ENCODE measurements at places on chromosomes 2 and 18.

DNA sequence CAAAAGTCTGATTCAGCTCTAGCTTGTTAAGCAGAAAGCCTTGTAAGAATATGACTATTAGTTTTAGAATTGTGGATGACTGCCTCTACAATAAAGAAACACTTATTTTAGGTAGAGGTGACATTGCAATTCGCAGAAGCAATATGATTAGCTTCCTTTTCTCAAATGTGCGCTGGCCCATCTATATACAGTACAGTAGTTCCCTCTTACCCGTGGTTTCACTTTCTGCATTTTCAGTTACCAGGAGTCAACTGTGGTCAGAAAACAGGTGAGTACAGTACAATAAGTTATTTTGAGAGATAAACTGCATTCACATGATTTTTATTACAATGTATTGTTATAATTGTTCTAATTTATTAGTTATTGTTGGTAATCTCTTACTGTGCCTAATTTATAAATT, 405.1 kb downstream of the GPD2 start:
- no peak overlapping the region for H3K27ac ChIP-seq
- no peak overlapping the region for H3K4me3 ChIP-seq
- no peaks in the 10 kb centered on the region for H3K36me3 ChIP-seq

GRCh38 chr2:158457826-158458616, 1.3 kb downstream of the PKP4 start:
- peak overlapping the region; percentile 98 for H3K27ac ChIP-seq
- DNase-seq: peak; percentile 85
- H3K4me1 ChIP-seq: peaks cover 44% of the 10 kb centered on the region
- H3K27me3 ChIP-seq: no peaks in the 10 kb centered on the region
- H3K4me3 ChIP-seq: peak overlapping the region; percentile 99

DNA sequence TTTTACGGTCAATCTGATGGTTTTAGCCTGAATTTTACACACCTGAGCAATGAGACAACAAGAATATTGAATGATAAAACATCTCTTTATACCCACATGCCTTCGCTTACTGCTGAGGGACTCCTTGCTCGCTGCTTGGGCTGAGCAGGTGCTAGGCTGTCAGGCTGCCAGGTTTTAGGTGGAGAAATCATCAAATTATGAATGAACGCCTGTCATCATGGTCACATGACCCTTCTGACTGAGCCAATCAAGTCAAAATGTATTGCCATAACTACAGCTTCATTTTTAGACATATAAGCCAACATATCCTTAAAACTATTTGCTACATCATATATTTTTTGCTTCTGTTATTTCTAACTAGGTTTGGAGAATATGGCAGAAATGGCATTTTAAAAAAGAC, 274.0 kb downstream of the LNPK start:
- no peaks in the 10 kb centered on the region for H3K27me3 ChIP-seq
- H3K4me1 ChIP-seq: no peaks in the 10 kb centered on the region
- H3K36me3 ChIP-seq: no peaks in the 10 kb centered on the region

DNA sequence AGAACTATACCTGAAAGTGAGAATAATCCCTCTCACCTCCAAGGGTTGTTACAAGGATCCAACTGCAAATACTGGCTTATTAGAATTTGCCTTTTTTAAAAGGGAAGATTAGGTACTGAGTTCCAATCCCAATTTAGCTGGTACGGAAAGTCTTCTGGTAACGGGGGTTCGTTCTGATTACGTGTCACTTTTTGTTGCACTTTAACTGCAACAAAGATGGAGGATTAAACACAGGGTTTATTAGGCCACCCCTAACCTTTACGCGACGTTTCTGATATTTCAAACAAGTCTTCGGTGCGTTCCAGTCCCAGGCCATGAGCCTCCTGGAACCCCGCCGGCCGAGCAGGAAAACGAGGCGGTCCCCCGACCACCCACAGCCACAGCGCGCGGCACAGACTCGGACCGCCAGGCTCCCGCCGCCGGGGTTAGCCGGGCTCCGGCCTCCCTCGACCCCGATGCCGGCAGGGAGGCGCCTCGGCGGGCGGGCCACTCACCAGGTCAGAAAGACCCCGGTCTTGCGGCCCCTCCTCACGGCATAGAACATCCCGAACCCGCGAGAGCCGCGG, 411 bp downstream of the RNASEH1 start:
- peaks cover 21% of the 10 kb centered on the region for H3K4me1 ChIP-seq
- peak overlapping the region; percentile 99 for H3K4me3 ChIP-seq
- H3K27ac ChIP-seq: peak overlapping the region; percentile 96
- H3K27me3 ChIP-seq: no peaks in the 10 kb centered on the region

GRCh38 chr2:207219081-207219630, 53.4 kb upstream of the KLF7 start:
- peaks cover 3% of the 10 kb centered on the region for H3K27me3 ChIP-seq
- DNase-seq: no peak
- H3K4me3 ChIP-seq: no peak overlapping the region
- peaks cover 6% of the 10 kb centered on the region for H3K4me1 ChIP-seq
- no peak overlapping the region for H3K27ac ChIP-seq
- no peaks in the 10 kb centered on the region for H3K36me3 ChIP-seq

DNA sequence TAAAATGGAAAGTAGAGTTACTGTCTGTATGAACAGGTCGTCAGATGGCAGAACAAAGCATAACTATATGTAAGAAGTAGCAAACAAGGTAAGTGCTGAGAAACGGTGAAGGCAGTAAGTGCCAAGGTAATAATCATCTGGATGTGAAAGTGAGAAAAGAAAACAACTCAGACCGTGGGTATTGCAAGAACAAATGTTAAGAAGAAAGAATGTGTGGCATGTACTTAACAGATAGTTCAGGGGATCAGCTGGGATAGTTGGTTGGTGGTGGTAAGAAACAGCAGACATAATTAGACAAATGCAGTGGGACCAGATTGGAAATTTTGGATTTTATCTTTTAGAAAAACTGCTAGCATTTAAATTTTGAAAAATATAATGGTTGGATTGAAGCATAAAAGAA, 375.8 kb upstream of the NXPH2 start:
- no peak overlapping the region for H3K4me3 ChIP-seq
- no peak overlapping the region for H3K27ac ChIP-seq
- H3K27me3 ChIP-seq: no peaks in the 10 kb centered on the region

- H3K27me3 ChIP-seq: no peaks in the 10 kb centered on the region
- H3K27ac ChIP-seq: no peak overlapping the region
- H3K4me3 ChIP-seq: no peak overlapping the region
- DNase-seq: no peak
Measured at GRCh38 chr2:234363011-234363487, 133.8 kb downstream of the ARL4C start.

GRCh38 chr2:232817756-232818155, 41.4 kb upstream of the KCNJ13 start:
- H3K4me1 ChIP-seq: no peaks in the 10 kb centered on the region
- H3K36me3 ChIP-seq: peaks cover 90% of the 10 kb centered on the region
- no peaks in the 10 kb centered on the region for H3K27me3 ChIP-seq
- no peak for DNase-seq

DNA sequence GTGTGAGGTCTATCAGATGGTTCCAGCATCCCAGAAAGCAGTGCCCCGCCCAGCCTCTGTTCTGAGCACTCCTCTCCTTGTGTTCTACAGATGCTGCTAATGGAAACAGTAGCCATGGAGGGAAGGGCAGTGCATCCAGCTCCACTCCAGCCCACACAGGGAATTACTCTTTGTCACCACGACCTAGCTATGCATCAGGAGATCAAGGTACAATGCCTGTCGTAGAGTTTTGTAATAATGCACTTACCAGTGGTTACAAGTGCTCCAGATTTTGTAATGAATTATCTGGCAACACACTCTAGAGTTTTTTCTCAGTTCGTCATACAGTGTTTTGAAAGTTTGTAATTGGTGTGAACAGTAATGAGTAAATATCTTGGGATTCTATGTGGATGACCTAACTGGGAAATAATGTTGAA, 161.1 kb downstream of the ESCO1 start:
- no peak overlapping the region for H3K27ac ChIP-seq
- no peak for DNase-seq
- peaks cover 4% of the 10 kb centered on the region for H3K27me3 ChIP-seq
- H3K4me3 ChIP-seq: no peak overlapping the region
- H3K4me1 ChIP-seq: no peaks in the 10 kb centered on the region
- no peaks in the 10 kb centered on the region for H3K36me3 ChIP-seq

GRCh38 chr2:64635976-64636911, 17.5 kb downstream of the SERTAD2 start:
- H3K4me1 ChIP-seq: peaks cover 86% of the 10 kb centered on the region
- peaks cover 22% of the 10 kb centered on the region for H3K36me3 ChIP-seq
- no peak for DNase-seq
- H3K4me3 ChIP-seq: no peak overlapping the region
- H3K27ac ChIP-seq: no peak overlapping the region
- no peaks in the 10 kb centered on the region for H3K27me3 ChIP-seq

DNA sequence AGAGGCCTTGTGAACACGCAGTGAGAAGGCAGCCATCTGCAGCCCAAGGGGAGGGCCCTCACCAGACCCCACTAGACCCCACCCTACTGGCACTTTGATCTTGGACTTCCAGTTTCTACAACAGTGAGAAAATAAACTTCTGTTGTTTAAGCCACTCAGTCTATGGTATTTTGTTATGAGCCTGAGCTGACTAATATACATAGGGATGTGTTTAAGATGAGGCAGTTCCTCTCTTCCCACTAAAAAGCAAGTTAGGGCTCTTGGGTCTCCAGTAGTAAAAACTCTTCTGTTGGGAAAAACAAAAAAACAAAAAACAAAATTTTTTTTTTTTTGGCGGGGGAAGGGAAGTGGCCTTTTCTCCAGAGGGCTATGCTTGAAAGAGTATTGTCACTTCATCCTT, 233.2 kb upstream of the SMAD7 start:
- no peaks in the 10 kb centered on the region for H3K4me1 ChIP-seq
- DNase-seq: no peak
- H3K4me3 ChIP-seq: no peak overlapping the region
- H3K27ac ChIP-seq: no peak overlapping the region
- no peaks in the 10 kb centered on the region for H3K36me3 ChIP-seq

GRCh38 chr2:220930271-220931076, 641.6 kb downstream of the EPHA4 start:
- H3K36me3 ChIP-seq: no peaks in the 10 kb centered on the region
- H3K27ac ChIP-seq: no peak overlapping the region
- no peak overlapping the region for H3K4me3 ChIP-seq
- no peaks in the 10 kb centered on the region for H3K4me1 ChIP-seq

DNA sequence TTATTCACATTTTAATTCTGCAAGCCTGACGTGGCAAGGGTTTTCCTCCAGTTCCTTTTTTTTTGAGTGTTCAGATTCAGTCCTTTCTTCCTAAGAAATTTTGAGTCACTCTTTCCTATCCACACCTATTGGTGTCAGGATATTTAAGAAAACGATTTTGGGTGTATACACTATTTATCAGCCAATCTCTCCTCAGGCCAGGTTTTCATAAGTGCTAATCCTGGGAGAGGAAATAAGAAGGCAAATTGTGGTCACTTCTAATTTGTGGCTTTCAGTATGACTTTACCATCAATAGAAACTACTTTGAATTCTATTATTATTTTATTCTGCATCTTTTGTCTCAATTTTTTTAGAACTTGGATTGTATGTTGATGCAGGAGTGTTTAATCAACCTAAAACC, 174.4 kb downstream of the DSEL start:
- H3K4me3 ChIP-seq: no peak overlapping the region
- H3K36me3 ChIP-seq: no peaks in the 10 kb centered on the region
- no peak overlapping the region for H3K27ac ChIP-seq
- DNase-seq: no peak

DNA sequence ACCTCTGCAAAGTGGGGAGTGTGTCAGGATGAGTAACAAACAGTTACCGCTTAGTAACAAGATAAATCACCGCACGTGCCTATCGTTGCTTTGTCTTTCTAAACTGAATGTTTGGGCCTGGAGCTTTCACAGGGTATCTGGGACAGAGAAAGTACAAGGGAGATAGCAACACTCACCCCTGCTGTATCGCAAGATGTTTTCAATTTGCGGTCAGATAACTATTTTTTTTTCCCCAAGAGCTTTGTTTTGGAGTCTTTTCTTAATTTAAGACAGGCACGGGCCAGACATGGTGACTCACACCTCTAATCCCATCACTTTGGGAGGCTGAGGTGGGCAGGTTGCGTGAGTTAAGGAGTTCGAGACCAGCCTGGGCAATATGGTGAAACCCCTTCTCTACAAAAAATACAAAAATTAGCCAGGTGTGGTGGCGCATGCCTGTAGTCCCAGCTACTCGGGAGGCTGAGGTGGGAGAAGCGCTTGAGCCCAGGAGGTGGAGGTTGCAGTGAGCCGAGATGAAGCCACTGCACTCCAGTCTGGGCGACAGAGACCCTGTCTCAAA, 146.6 kb downstream of the GBX2 start:
- H3K27me3 ChIP-seq: no peaks in the 10 kb centered on the region
- H3K27ac ChIP-seq: no peak overlapping the region
- no peaks in the 10 kb centered on the region for H3K4me1 ChIP-seq
- no peak for DNase-seq
- no peak overlapping the region for H3K4me3 ChIP-seq
- no peaks in the 10 kb centered on the region for H3K36me3 ChIP-seq

DNA sequence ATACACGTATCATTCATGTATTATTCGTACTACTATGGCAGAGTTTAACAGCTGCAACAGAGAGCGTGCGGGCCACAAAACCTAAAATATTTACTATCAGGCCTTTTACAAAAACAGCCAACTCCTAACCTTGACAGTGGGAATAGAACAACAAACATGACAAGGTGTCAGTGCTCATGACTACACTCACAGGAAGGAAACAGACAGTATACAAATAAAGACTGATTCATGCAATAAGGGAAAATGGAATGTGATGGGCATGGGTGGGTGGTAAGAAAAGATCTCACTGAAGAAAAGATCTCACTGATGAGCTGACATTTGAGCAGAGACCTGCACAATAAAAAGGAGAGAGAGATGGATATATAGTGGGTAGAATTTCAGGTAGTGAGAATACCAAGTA, 347.8 kb downstream of the ALK start:
- no peak overlapping the region for H3K4me3 ChIP-seq
- no peaks in the 10 kb centered on the region for H3K27me3 ChIP-seq
- no peak overlapping the region for H3K27ac ChIP-seq
- no peak for DNase-seq

DNA sequence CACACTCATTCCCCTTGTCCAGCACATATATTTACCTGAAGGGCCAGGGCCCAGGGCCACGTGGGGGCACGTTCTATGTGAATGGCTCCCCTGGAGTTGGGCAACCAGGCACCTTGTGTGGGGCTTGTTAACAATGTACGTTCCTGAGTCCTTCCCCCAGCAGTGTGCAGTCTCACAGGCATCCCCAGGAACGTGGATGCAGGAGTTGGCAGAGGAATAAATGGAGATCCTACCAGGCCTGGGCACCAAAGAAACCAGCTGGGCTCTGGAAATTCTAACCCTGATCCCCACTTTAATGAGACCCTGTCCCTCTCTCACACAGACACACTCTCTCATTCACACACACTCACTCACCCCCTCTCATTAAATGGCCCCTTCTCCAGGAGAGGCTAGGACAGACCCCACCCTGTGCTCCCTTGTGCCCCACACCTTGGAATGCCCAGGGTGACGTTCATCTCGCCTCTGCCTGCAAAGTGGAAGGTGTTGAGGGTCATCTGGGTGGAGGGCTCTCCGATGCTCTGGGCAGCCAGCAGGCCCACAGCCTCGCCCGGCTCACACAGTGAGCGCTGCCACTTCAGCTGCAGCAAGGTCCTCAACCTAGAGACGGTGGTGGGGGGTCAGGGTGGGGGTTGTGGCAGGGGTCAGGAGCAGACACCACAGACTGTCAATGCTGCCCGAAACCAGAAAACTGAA, 65.6 kb downstream of the POLR1A start:
- H3K4me1 ChIP-seq: peaks cover 39% of the 10 kb centered on the region
- H3K27ac ChIP-seq: no peak overlapping the region
- peak; percentile 60 for DNase-seq
- H3K36me3 ChIP-seq: peaks cover 68% of the 10 kb centered on the region
